ENCODE measurements at places on chromosomes 3 and 15. TPM values are rescaled to one million over a fixed set of nuclear protein-coding genes. Genes with fewer than 3 reads are reported as not detected.

KLF15 gene
- total RNA-seq = not detected

CCR9 gene
- not detected for total RNA-seq

AGBL1 gene
- total RNA-seq = not detected

GREM1 gene
- not detected for total RNA-seq

RTP1 gene
- total RNA-seq = not detected

SLC2A2 gene
- not detected for total RNA-seq

GNAT1 gene
- total RNA-seq = not detected

LRRC3B gene
- not detected for total RNA-seq

MORF4L1 gene
- total RNA-seq = 244 TPM

MUC4 gene
- not detected for total RNA-seq

TRPC1 gene
- total RNA-seq = 0.73 TPM

EPHB1 gene
- total RNA-seq = 1.4 TPM

CLRN1 gene
- not detected for total RNA-seq

ACTC1 gene
- total RNA-seq = not detected

TNFAIP8L3 gene
- total RNA-seq = not detected

ELP6 gene
- 52.1 TPM for total RNA-seq

CPLX3 gene
- total RNA-seq = not detected

DPP8 gene
- 46.7 TPM for total RNA-seq

STRIT1 gene
- total RNA-seq = not detected

SLC12A1 gene
- not detected for total RNA-seq

ADAMTS7 gene
- not detected for total RNA-seq

DPH3 gene
- 18.2 TPM for total RNA-seq

P2RY1 gene
- 0.44 TPM for total RNA-seq

BUB1B gene
- total RNA-seq = 91.9 TPM

NR1I2 gene
- total RNA-seq = 0.26 TPM

HGD gene
- total RNA-seq = 0.26 TPM

C15orf62 gene
- 1.2 TPM for total RNA-seq

EDEM1 gene
- total RNA-seq = 84.3 TPM

CCNB2 gene
- total RNA-seq = 107 TPM

DHX36 gene
- total RNA-seq = 66.7 TPM

GP9 gene
- not detected for total RNA-seq

POLQ gene
- total RNA-seq = 35.5 TPM

IGDCC3 gene
- not detected for total RNA-seq

HAUS2 gene
- 42.2 TPM for total RNA-seq

CHL1 gene
- not detected for total RNA-seq

GRM2 gene
- total RNA-seq = 1.7 TPM

KLHL6 gene
- 27.8 TPM for total RNA-seq

PLCH1 gene
- total RNA-seq = 2.0 TPM

ALDH1A2 gene
- total RNA-seq = not detected

SCAMP5 gene
- 1.1 TPM for total RNA-seq

WDR49 gene
- total RNA-seq = not detected

USP3 gene
- total RNA-seq = 48.3 TPM

SLC6A11 gene
- not detected for total RNA-seq

TRA2B gene
- total RNA-seq = 277 TPM

PIERCE2 gene
- total RNA-seq = not detected

AHSG gene
- not detected for total RNA-seq

ZIC4 gene
- total RNA-seq = not detected

TMEM158 gene
- 0.24 TPM for total RNA-seq

MCTP2 gene
- total RNA-seq = 26.9 TPM

NANOGP8 gene
- total RNA-seq = not detected

DISP2 gene
- total RNA-seq = 2.6 TPM

C3orf85 gene
- not detected for total RNA-seq

SEMA5B gene
- total RNA-seq = not detected

SNRPN gene
- 61.4 TPM for total RNA-seq
